ENCODE measurements at places on chromosomes 12 and 14.

DNA sequence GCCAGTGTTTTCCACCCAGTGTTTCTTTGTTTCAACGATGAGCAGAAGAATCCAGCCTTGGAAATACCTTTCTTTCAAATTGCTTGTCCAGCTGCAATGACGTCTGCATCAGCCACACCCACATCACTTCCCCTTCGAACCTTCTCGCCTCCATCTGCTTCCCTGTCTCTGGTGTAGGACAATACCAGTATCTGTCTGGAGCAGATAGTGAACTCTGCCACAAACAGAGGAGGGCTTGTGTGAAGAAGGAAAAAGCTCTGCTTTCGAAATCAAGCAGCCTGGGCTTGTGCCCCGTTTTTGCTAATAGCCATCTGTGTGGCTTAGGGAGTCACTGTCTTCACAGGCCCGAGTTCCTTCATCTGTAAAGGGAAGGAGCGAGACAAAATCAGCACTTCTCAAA, 415.4 kb downstream of the ZFP36L1 start:
- no peak for DNase-seq

DNA sequence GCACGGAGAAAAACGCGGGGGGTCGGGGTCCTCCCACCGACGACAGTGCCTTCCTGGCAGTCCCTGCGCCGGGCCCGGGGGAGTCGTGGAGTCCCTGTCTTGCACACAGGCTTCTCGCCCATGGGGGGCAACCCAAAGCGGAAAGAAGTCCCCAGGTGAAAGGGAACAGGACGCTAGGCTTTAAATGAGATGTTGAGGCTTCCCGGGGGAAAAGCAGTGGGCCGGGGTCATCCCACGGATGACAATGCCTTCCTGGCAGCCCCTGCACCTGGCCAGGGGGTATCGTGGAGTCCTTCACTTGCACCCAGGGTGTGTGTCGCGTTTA, 162.9 kb upstream of the ALG10B start:
- DNase-seq = no peak

DNA sequence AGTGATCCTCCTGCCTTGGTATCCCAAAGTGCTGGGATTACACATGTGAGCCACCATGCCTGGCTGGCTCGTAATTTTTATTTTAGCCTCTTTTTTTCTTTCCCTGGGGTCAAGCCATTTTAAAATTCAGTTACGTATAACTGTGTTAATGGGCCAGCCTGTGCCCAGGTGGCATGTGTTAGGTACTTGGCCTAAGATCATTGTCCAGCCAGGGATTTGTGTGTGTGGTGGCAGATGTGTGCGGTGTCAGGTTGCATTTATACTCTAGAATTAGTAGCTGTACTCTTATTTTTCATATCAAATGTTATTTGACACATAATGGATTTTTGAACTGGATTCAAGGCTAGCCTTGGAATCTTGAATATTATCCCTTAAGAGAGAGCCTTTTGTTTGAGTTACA, 69.3 kb downstream of the FBXO34 start:
- no peak for DNase-seq

- no peak for DNase-seq
Measured at GRCh38 chr12:121182222-121182893, 27.6 kb upstream of the P2RX4 start.

DNA sequence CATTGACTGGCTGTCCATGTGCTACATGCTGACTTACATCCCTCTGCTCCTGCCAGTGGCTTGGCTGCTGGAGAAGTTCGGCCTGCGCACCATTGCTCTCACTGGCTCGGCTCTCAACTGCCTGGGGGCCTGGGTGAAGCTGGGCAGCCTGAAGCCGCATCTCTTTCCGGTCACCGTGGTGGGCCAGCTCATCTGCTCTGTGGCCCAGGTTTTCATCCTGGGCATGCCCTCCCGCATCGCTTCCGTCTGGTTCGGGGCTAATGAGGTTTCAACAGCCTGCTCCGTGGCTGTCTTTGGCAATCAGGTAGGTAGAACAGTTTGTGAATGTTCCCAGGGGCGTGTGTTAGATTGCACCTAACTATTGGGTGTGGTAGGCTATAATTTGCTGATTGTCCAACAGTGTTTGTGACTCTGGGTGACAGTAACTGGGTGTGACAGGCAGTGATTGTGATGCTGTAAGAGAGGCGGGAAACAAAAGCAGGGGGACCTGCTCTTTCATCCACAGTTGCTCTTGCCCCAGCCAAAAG, 981 bp downstream of the FLVCR2 start:
- DNase-seq = no peak

GRCh38 chr12:123950476-123951349, 21.9 kb downstream of the CCDC92 start:
- no peak for DNase-seq

DNA sequence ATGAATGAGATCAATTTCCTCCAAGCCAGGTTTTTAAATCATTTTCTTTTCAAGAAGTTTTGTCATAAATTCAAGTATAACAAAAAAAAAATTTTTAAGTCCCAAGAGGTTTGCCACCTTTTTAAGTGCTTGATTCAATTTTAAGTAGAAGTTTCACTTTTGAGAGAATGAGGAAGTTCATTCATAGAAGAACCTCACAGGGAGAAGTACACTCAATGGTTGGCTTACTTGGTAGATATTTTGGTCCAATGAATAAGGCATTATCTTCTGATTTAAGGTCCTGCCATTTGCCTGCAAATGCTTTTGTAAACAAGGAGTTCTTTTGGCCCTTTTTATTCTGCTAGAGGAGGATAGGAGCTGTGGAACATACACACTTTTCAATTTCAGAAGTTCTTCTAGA, 96.7 kb upstream of the NOVA1 start:
- no peak for DNase-seq

GRCh38 chr12:79956896-79957295, 22.0 kb upstream of the PPP1R12A start:
- no peak for DNase-seq

- DNase-seq = no peak
Measured at GRCh38 chr12:87671757-87672156, 357.4 kb downstream of the C12orf50 start.

DNA sequence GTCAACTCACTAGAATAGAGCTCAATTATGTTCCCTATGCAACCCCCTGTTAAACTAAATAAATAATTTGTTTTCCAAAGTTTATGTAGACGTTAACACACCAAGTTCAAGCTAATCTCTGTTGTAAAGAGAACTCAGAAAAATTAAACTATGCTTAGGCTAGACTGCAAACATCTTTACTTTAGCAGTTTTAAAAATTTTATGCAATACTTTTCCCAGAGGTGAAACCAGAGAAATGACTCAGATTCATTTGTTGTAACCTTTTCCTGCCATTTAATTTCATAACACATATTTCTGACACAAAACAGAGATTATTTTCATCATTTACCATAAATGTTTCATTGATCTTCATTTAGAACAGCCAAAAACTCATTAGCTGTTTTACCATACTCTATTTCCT, 27.4 kb downstream of the ABCC9 start:
- no peak for DNase-seq

- no peak for DNase-seq
Measured at GRCh38 chr12:60421741-60422140, 825.9 kb downstream of the SLC16A7 start.

GRCh38 chr14:26286913-26287205, 311.0 kb downstream of the NOVA1 start:
- no peak for DNase-seq

GRCh38 chr12:68435816-68436215, 103.7 kb upstream of the MDM1 start:
- DNase-seq = no peak

GRCh38 chr12:77697126-77697525, 133.6 kb upstream of the NAV3 start:
- DNase-seq = no peak

- no peak for DNase-seq
Measured at GRCh38 chr14:75310295-75311111, 31.9 kb downstream of the FOS start.

DNA sequence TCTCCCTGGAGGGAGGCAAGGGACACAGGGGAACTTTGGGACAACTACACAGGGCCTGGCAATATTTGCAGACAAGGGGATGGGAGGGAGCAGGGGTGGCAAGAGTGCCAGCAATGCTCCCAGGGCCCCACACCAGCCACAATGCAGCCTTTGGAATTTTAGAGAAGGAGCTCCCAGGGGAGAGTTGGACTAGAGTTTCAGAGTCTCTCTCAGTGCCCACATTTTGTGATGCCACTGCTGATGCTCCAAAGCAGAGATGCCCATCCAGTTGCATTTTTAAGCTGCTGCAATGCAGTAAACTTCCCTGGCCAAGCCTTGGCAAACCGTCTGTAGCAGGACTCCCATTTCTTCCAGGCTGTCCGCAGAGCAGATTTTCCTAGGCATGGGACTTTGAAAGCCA, 98.9 kb downstream of the ZFP36L1 start:
- no peak for DNase-seq

DNA sequence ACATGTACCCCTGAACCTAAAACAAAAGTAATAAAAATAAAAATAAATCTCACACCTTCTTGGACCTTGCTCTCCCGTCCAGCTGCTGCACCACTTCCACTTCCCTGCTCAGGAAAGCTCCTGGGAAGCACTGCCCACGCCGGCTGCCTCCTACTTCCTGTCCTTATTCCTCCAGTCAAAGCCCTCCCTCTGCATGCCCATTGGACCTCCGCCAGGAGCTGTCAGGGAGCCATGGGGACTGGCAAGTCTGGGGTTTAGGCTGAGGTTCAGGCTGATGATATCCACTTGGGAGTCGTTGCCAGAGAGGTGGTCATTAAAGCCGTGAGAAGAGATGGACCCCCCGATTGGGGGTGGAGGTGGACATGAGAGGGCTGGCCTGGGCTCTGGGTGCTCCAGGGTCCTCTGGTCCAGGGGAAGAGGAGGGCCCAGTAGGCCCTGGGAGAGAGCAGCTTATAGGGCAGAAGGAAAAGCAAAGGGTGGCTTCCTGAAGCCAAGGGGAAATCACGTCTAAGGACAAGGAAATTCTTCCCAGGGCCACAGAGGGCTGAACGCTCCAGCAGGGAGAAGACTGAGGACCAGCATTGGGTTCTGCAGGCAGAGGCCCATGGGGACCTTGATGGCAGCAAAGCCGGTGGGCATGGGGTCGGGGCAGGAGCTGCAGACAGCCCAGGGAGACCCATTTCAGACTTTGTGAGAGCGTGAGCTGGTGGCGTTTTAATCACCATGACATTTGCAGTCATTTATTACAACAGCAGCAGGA, 78.7 kb downstream of the FZD10 start:
- DNase-seq = no peak

- no peak for DNase-seq
Measured at GRCh38 chr14:64968651-64969050, 3.5 kb downstream of the RAB15 start.

- DNase-seq = no peak
Measured at GRCh38 chr14:77556946-77557345, 58.3 kb upstream of the ISM2 start.

- no peak for DNase-seq
Measured at GRCh38 chr12:54378796-54379397, 5.6 kb downstream of the ZNF385A start.

- DNase-seq = no peak
Measured at GRCh38 chr14:58082491-58083098, 69.4 kb downstream of the ARMH4 start.

GRCh38 chr12:56021889-56022497, 1.1 kb downstream of the IKZF4 start:
- no peak for DNase-seq

DNA sequence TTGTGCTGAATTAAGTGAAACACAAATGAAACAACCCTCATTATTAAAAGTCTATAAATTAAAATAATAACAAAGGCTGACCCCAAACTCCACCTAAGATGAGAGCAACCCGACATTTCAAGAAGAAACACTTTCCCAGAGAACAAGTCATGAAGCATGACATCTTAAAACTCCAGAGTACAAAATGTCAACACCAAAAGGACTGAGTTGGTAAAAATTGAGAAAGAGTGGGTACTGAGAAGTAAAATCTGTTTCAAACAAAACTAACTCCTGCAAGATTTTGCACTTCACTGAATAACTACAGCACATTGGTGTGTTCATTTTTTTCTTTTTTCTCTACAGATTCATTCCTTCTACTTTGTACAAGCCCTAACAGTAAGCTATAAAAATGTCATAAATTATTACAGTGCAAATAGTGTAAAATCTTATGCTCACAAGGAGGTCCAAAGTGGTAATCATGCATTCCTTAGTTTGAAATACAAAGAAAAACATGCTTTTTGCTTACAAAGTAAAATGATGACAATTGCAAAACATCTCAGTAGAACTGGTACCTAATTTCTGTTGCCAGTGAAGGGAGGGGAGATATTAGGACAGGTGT, 31.8 kb downstream of the SLC35F4 start:
- no peak for DNase-seq

DNA sequence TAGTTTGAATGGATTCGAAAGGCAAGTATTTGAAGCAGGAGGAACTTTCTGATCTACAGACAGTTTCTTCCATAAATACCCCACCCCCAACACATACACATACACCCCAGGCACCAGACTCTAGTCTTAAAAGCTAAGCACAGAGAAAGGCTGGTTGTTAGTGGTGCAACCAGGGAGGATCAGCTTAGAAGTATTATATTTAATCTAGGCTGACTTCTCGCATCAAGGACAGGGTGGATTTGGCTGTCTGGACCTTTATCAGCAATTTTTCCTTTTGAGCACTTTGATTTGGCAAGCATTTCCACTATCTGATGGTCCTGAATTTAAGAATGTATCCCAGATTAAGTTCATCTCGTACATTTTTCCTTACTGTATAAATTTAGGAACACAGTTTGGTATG, 1489.8 kb upstream of the FLRT2 start:
- DNase-seq = no peak

DNA sequence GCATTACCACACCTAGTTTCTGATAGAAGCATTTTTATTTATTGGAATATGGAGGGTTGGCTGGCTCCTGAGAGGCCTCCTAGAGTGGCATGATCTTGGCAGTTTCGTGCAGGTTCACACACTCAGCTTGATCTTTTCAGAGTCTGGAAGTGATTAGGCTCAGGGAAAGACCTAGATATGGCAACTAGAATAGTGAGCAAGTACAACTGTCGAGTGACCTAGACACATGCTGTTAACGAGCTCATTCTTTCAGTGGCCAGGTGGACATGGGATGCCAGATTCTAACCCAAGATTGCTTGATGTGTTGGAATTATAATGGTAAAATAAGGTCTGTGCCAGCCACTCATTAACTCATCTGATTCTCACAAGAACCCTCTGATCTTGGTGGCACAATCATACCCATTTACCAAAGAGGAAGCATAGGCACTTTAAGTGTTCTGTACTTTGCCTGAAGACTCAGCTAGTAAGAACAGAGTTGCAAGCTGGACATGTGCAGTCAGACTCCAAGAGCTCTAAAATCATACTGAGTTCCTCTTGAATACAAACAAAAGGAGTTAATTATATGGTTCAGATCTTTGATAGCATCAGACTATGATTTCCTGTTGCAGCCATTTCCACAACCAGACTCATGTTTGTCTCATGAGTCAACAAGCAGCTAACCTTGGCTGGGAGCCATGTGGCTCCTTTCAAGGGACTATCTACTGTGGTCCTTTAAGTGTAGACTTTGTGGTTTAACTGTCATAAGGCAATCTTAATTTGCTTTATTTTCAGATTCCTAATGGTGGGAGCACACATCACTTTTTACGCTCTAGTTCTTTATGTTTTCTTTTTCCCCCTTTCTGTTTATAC, 144.2 kb downstream of the PLEKHA5 start:
- DNase-seq = no peak

GRCh38 chr12:90899456-90900182, 55.4 kb downstream of the CCER1 start:
- no peak for DNase-seq

GRCh38 chr12:51661199-51661598, 70.2 kb downstream of the SCN8A start:
- no peak for DNase-seq

Data from GM19239 (cell line).